ENCODE measurements at places on chromosomes 6 and 20.

DNA sequence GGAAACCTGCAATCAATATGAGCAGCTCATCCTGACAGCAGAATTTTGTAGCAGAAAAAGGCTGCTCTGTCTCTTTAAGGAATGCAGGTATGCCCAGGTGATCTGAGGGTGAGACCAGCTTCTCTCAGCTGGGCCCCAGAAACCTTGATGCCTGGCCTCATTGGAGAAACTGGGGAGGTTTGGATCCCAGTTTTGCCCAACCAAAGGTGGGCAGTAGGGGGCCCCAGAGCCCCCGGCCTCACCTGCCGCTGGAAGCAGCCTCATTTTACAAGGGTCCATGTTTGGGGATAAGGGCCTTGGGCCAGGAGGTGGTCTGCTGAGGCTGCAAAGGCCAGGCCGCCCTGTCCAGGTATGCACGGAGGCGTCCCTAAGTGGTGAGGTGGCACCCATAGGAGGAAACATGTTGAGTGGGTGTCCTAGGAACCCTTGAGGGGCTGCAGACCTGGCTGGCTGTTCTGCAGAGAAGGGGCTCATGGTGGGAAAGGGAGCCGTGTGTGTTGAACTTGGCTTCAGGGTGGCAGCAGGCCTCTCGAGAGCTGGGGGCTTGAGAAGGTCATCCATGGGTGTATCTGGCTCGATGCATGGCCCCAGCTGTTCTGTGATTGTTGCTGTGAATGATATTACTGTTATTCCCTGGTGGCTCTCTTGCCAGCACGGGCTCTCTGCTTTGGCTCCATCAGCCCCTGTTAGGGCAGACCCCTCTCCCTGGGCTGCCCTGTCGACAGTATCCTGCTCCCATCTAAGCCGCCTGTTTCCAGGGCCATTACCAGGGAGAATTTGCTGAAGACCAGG is 208.4 kb downstream of the CDH4 start:
- DNase-seq = no peak

DNA sequence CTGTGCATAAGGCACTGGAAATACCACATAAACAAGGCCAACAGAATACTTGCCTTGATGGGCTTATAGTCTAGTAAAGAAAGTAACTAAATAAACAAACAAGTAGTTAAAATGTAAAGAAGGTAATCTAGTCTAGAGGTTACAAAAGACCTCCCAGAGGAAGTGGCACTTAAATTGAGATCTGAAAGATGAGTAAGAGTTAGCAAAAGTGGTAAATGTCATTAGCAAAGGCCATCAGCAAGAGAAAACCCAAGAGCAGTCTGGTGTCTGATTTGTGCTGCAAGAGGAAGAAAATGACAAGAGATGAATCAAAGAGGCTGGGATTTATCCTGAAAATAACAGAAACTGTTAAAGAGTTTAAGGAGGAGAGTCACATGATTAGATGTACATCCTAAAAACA is 96.6 kb upstream of the SMLR1 start:
- no peak for DNase-seq

DNA sequence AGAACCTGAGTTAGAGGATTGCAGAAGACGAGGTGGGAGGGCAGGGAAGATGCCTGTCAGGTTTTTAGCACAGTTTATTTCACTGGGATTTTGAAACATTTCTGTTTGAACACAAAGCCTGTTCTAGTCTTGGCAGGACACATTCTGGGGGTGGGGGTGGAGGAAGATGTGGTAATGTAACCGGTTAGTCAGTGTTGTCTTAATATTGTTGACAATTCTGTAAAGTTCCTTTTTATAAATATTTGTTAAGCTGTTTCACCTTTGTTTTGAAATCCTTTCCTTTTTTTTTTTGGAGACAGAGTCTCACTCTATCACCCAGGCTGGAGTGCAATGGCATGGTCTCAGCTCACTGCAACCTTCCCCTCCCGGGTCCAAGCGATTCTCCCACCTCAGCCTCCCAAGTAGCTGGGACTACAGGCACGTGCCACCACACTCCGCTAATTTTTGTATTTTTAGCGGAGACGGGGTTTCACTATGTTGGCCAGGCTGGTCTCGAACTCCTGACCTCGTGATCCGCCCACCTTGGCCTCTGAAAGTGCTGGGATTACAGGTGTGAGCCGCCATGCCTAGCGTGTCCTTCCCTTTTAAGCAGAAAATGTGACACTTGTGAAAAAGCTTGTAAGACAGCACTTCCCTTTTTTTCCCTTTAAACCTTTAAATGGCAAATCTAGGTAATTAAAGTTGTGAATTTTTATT is 20.2 kb downstream of the SLC9A8 start:
- no peak for DNase-seq

DNA sequence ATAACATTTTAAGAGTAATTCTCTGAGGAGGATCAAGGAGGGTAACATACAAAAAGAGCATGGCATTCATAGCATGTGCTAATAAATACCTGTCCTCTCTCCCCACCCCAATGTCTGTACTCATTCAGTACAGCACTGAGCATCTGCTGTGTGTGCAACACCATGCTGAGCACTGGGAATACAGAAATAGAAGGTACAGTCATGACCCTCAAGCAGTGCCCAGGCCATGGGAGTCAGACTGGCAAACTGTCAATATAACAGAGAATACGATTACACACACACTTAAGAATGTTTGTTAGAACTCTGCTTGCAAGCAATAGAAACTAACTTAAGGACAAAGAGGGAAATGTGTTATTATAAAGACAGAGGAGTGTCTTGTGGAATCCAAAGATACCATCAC is 24.7 kb upstream of the ZFAND3 start:
- DNase-seq = no peak

GRCh38 chr20:18404172-18404571 is 62.7 kb downstream of the DZANK1 start:
- no peak for DNase-seq

- DNase-seq = peak; percentile 26
Measured at GRCh38 chr20:1423625-1424106, 30.8 kb upstream of the FKBP1A start.

DNA sequence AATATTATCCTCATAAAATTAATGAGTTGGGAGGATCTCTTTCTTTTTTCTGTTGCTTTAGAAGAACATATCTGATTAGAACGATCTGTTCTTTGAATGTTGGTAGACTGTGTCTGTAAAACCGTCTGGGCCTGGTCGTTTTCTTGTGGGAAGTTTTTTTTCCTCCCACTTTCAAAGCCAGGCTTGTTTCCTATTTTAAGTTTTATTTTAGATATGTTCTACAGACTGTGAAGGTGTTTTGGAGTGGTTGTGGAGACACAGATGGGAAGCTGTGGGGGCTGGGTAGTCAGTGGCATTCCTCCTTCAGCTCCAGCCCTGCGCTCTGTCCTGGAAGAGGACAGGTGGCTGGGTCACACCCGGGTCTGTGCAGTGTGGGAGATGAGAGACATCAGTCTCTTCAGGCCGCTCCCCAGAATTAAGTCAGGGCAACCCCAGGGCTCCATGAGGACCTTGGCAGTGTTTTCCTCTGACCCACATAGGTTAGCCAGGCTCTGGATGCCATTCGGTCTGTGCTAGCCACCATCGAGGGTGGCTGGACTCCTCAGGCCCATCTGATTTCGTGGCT is 92.0 kb upstream of the SCP2D1 start:
- DNase-seq = no peak

DNA sequence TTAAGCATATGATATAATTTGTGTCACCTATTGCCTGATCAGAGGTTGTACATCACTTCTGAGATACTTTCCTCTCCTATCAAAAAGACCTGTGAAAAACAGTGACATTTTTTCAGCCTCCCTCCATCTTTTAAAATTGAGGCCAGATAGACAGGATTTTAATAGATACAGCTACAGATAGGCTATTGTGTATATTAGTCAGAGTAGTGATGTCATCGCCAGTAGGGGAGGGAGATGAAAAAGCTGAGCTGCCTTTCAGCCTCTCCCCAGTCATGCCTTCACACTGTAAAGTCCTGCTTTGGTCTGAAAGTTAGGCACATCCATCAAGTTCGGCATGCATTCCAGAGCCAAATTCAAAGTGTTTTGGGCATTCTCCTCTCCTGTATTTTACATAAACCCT is 7.9 kb upstream of the PABPC1L start:
- peak; percentile 90 for DNase-seq

GRCh38 chr6:156060013-156060412 is 604.4 kb upstream of the NOX3 start:
- no peak for DNase-seq

DNA sequence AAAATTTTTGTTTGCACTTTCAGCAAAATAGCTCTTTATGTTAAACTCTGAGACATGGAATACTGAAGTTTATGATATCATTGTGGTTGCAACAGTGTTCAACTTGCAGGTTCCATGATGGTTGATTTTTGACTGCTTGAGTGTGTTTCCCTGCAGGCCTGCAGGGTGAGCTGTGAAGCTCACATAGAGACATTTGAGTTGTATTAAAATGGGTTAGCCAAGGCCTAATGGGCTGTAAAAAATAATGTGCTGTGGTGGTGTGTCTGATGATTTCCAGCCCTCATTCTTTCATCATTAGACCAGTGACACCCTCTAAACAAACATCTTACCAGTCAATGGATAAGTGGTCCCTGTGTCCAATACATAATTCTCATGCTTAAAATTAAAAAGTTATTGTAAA is 321.4 kb downstream of the FARS2 start:
- DNase-seq = no peak

DNA sequence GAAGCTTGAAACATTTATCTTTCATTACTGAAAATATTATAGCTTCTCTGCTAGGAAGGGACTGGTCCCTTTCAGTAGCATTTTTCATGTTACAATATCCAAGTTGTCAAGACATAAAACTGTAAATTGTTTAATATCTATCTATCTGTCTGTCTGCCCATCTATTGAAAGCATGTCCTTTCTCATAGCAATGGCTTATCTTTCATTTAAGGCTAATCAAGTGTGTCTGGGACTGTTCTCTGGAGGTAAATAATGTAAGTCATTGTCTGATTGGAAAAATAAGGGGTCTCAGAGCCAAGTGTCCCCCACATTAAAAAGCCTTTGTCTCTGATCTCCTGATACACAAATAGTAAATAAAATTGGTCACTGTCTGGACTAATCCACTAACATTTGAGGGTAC is 135.5 kb downstream of the PKHD1 start:
- no peak for DNase-seq

DNA sequence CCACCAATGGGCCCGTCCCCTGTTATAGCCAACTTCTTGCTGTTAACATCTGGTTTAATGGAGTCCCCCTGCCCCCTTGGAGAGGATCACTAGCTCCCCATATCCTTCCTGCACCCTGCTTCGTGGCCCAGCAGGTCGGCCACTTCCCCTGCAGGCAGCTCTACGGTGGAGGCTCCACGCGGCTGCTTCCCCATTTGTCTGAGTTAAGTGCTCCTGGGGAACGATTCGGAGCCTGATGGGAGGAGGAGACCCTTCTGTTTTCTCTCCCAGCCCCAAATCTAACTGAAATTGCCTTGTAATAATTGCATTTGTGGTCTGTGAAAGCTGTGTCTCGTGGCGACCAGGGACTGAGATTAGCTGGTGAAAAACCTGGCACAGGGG is 74.6 kb downstream of the SULF2 start:
- DNase-seq = no peak

DNA sequence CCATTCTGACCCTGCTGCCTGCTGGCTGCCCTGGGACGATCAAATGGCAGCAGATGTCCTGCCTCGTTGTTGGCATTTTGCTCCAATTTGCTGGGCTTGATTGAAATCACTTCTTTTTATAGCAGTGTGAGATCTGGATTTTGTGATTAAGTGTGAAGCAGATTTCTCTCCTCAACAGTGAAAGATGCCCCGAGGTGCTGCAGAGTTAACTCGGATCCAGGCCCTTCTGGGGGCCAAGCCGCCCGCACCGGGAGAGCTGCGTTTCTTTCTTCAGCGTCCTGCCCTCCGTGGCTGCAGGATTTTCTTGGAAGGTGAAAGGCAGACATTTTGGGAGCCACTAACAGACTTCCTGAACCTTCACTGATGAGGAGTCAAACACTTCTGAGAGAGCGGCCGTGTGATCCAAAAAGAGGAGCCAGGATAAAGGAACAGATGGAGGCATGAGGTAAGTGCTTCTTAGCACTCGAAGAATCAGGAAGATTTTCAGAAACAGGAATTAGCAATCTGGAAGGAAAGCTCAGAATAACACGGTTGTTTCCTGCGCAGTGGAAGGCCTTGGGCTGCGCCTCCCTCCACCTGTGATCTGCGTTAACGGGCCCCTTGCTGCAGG is 139.5 kb upstream of the AFDN start:
- DNase-seq = no peak

- no peak for DNase-seq
Measured at GRCh38 chr6:135222623-135223022, 41.5 kb downstream of the MYB start.

- DNase-seq = no peak
Measured at GRCh38 chr20:31934491-31934890, 17.4 kb downstream of the PDRG1 start.

DNA sequence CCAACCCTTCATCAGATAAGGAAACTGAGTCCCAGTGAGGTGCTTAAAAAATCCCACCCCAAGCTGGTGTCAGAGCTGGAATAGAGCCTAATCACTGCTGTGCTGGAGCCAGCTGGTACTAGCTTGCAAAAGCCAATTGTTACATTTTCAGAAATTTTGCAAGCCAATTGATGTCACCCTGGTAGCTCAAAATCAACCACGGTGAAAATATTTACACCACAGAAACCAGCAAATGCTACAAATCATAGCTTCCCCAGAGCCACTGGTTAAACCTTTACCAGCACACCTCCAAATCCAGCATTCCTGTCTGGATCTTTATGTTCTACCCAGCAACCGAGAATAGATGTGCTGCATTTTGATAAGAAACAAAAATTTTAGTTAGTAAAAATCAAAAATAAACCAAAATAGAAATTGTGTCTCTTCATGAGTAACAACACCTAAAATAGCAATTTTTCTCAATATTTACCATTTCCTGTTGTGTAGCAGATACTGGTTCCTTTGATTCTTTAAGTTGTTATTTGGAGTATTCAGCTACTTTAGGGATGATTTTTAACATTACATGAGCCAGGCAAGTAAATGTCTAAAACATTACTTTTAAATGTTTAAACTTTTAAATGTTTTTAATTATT is 7.2 kb upstream of the LCA5 start:
- peak; percentile 70 for DNase-seq

DNA sequence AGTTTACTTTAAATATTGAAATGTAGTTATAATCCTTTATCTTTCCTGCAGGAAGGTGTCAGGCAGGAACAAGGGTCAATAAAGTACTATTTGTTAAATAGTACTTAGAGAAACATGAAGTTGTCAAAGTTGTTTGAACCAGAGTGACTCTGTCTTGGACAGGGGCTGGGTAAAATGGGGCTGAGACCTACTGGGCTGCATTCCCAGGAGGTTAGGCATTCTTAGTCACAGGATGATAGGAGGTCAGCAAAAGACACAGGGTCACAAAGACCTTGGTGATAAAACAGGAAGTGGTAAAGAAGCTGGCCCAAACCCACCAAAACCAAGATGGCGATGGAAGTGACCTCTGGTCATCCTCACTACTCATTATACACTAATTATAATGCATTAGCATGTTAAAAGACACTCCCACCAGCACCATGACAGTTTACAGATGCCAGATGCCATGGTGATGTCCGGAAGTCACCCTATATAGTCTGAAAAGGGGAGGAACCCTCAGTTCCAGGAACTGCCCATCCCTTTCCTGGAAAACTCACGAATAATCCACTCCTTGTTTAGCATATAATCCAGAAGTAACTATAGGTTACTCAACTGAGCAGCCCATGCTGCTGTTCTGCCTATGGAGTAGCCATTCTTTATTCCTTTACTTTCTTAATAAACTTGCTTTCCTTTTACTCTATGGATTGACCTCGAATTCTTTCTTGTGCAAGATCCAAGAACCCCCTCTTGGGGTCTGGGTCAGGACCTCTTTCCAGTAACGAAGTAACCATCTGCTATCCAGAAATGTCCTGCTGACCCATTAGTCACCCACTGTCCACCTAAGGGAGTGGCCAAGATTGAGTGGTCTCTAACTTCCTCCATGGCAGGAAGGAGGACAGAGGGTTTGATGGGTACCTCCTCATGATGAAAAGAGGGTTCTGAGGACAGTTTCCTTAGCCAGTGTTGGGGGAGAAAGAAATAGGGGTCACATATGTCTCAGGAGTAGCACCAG is 19.6 kb downstream of the SLC22A2 start:
- DNase-seq = no peak
